Activated CD4-positive, alpha-beta T cell treated with anti-CD3 and anti-CD28 coated beads for 48 hours (primary cell): ENCODE measurements at places on chromosomes 6 and 20.

DNA sequence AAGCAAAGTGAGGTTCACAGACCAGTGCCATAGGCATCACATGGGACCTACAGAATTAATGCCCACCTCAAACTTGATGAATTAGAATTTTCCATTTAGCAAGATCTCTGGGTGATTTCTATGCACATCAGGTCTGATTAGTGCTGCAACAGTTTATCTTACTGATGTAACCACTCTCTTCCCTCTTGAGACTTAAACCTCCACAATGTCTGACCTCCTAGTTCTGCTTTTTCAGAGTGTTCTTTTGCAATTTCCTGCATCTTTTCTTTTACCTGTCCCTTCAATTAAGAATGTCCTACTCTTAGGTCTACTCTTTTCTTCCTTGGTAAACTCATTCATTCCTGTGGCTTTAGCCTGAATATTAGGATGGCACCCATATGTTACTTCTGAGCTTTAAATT, 615.3 kb downstream of the TFAP2A start:
- DNase-seq = no peak

DNA sequence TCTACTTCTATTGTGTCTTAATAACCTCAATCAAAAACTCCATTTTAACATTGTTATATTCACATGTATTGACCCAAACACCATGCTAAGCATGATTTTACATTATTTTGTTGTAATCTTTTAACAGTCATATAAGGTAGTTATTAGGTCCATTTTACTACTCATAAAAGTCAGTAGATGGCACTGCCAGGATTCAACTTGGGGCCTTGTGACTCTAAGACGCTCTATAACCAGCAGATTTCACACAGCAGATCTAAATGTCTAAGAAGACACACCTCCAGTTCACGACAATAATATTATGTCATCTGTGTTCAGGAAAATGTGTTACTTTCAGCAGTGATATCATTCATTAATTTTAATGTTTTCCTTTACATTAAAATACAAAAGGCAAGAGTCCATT, 88.0 kb downstream of the FRK start:
- DNase-seq = no peak

GRCh38 chr6:161917645-161918044, 643.8 kb upstream of the AGPAT4 start:
- no peak for DNase-seq

- no peak for DNase-seq
Measured at GRCh38 chr6:21396313-21396712, 197.2 kb upstream of the SOX4 start.

DNA sequence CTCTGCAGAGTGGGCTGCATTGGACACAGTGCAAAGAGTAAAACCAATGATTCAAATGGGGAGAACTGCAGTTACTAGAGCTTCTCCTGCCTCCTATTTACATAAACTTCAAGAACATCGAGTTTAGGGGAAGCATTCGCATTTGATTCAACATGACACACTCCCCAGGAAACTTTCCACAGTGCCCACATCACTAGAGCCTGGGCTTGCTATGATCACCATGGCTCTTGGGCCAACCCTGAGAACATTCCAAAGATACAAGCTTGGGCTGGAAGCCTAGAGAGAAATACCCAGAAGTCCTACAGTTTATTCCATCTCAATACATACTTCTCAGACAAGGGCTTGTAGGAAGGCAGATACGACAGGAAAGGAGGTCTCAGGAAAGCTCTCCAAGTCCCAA, 337.9 kb downstream of the CD83 start:
- DNase-seq = no peak

DNA sequence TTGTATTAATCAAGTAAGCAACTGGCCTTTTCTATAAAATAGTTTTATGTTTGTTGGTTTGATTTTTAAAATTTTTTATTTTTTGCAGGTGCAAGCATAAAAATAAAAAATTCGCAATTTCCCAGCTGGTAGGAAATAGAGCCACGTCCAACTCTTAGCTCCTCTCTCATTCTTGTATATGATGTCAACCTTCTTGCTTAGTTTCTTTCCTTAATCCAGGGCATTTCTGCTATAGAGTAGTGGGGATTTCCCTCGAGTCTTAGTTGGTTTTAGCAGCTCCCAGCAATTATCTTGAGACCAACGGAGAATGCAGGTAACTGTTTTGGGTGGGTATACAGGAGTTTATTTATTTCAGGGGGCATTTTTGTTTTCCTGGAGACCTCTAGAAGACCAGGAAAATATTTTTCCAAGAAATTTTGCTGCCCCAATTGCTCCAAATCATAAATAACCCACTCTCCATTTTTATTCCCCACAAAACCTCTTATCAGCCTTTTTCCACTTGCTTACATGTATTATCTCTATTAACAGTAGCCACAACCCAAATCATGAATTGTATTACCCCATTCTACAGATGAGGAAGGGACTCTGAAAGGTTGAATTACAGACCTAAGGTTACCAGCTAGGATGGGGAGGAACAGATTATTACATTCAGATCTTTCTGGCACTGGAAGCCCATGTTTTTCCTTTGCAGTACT, 18.4 kb downstream of the PHACTR2 start:
- no peak for DNase-seq

DNA sequence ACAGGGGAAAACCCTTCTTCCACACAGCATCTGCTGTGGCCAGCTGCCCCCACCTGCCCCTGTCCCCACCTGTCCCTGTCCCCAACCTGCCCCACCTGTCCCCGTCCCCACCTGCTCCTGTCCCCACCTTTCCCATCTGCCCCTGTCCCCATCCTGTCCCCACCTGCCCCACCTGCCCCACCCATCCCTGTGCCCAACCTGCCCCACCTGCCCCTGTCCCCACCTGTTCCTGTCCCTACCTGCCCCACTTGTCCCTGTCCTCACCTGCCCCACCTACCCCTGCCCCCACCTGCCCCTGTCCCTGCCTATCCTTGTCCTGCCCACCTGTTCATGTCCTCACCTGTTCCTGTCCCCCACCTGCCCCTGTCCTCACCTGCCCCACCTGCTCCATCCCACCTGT, 6.4 kb upstream of the MYT1 start:
- no peak for DNase-seq

DNA sequence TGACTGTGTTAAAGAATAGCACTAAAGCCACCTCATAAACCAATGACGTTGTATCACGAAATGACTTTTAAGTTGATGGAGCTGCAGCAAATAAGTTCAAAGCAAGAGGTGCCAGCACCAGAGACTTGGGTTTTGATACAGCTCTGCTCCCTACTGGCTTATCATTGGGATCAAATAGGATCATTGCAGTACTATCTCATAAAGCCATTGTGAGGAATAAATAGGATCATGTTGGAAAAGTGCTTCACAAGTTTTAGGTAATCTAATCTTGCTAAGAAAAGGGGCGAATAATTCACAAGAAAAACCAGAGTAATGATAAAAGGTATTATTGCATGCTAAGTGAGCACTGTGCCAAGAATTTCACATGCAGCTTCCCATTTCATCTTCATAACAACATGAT, 10.4 kb upstream of the CEP85L start:
- no peak for DNase-seq

- no peak for DNase-seq
Measured at GRCh38 chr6:130928158-130928912, 101.1 kb downstream of the SMLR1 start.

- DNase-seq = peak; percentile 93
Measured at GRCh38 chr6:27893059-27893835, 18.9 kb downstream of the OR2B2 start.

DNA sequence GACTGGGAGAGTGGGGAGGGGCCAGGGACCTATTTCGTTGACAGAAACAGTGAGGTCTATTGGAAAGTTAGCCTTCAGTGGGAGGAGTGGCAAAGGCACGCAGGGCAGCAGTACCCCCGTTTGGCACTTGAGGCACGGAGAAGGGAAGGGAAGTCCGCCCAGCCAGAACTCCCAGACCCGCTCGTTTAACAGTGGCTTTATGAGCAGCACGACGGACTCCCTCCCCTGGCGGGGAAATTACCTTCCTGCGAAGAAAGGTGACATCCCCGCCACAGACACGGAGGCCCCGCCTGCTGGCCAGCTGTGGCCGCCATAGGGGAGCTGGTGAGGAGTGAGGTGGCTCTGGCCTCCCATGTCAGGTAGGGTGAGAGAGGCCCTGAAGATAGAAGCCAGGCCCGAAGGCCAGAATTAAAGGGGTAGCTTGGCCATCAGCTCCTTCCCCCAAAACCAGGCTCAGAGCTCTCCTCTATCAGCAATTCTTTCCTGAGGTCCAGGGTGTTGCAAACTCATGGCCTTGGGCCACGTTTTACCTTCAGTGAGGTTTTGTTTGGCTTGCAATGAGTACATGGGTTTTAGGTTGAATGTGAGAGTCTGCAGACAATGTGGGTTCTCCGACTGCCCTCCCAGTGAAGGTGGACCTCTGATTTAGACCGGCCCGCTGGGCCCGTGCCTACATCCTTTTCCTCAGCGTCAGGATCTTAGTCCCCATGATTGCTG, 123.7 kb downstream of the MRPL14 start:
- DNase-seq = peak; percentile 31

DNA sequence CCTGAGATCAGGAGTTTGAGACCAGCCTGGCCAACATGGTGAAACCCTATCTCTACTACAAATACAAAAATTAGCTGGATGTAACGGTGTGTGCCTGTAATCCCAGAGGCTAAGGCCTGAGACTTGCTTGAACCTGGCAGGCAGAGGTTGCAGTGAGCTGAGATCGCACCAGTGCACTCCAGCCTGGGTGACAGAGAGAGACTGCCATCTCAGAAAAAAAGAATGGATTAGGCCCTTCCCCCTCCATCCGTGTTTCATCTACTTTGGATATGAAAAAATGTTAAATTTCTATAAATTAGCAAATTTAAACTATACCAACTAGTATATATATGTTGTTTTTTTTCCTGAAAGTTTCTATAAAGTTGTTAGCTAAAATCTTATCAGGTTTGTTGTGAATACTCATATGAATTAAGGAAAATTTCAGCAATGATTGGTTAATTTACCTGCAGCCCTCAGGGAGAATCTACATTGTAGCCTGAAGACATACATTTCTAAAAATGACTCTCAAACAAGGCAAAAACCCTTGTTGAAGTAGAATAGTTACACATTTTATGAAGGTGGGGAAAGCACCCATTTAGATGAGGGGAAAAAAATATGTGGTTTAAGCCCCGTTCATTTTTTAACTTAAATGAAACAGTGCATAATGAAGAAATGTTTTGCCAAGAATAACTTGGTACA, 120.9 kb downstream of the TIAM2 start:
- DNase-seq = no peak

- no peak for DNase-seq
Measured at GRCh38 chr6:35662999-35663398, 25.7 kb downstream of the FKBP5 start.

DNA sequence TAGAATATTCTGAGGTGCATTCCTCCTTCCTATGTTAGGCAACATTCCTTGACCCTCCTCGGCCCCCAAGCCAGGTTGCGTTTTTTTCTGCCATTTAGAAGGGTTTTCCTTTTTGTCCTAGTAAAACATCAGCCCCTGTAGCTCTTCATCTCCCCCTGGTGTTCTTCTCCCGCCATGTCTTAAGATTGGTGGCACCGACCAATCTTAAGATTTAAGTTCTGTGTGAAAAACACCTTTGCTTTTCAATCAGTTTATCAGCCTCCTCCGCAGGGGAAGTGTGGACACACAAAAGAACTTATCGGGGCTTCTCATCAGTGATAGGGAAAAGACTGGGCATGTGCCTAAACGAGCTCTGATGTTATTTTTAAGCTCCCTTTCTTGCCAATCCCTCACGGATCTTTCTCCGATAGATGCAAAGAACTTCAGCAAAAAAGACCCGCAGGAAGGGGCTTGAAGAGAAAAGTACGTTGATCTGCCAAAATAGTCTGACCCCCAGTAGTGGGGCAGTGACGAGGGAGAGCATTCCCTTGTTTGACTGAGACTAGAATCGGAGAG, 719 bp upstream of the EDN1 start:
- peak; percentile 72 for DNase-seq

DNA sequence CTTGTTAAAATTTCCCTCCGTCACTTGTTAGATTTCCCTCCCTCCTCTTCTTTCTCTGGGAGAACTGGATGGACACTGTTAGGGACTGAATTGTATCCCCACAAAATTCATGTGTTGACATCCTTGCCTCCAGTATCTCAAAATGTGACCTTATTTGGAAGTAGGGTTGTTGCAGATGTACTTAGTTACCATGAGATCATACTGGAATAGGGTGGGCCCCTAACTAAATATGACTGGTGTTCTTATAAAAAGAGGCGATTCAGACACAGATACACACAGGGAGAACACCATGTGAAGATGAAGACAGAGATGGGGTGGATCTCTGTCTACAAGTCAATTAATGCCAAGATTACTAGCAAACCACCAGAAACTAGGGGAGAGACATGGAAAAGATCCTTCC, 139.5 kb downstream of the ALDH8A1 start:
- DNase-seq = no peak

DNA sequence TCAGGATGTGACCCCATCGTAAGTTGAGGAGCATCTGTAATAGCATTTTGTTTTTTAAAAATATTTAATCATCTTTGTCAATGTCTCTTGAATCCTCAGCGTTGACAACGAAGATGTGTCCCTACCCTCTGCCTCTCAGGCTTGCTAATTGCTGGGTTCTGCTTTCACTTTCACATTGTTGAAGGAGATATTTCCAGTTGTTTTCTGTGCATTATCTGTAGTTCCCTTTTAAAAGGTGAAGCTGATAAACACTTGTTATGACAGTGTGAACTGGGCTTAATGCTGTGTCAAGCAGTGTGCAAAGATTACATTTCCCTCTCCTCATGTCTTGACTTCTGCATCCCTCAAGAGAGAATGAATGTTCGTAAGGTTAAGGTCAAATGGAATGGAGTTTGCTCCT, 54.9 kb downstream of the CSE1L start:
- no peak for DNase-seq

- no peak for DNase-seq
Measured at GRCh38 chr6:12848964-12849808, 132.6 kb downstream of the PHACTR1 start.

DNA sequence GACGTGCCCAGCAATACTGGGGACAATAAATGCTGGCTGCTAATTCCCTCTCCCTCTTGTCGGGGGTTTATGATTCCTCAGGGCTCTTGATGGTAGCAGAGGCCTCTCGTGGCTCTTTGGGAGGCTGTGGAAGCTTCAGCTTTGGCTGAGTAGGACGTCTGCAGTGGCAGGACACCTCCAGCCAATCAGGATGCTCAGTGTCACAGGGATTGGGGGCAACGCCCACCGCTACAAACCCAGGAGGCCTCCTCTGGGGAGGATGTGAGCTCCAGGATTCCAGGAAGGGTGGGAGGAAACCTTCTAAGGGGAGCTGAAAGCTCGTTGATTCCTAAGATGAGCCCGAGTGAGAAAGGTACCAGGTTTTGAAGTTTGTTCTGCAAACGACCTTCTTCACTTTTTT, 19.4 kb downstream of the RSPO4 start:
- no peak for DNase-seq

DNA sequence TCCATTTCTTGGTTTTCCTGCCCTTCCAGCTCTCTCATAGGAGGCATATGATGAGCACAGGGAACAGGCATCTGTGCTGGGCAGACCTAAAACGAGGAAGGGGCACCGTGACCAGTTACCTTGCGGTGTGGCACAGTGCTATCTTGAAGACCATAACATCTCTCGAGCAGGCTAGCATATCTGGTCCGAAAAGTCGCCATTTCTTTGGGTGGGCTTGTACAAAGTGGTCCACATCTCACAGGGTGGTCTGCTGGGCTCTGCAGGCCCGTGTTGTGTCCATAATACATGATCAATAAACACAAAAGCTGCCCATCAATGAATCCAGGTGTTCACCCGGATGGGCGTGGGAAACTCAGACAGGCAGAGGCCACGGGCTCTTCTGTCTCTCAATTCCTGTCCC, 115.7 kb downstream of the PHACTR3 start:
- no peak for DNase-seq
